ENCODE measurements at places on chromosomes 4 and X.
A peak's percentile ranks its signal among the peaks of the same experiment; 100 is the strongest.

GRCh38 chrX:71919431-71919830, 8.8 kb downstream of the NHSL2 start:
- no peak for DNase-seq

GRCh38 chrX:10930151-10930550, 181.0 kb upstream of the HCCS start:
- DNase-seq = no peak

DNA sequence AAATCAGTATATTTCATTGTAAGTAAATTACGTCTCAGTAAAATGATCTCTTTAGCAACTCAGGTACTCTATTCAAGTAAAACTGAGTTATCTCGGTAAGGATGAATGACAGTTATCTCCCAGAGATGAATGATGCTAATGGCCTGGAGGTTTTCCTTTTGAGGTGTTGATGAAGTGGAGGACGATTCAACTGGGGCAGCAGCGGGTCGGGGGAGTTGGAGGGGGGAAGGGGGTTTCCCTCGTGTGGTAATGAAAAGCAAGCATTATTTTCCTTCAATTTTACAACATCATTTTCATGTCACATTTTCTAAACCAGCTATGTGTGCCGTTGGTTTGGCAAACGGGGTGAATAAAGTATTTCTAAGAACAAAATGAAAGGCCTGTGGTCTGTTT, 92.4 kb upstream of the ATXN3L start:
- no peak for DNase-seq

DNA sequence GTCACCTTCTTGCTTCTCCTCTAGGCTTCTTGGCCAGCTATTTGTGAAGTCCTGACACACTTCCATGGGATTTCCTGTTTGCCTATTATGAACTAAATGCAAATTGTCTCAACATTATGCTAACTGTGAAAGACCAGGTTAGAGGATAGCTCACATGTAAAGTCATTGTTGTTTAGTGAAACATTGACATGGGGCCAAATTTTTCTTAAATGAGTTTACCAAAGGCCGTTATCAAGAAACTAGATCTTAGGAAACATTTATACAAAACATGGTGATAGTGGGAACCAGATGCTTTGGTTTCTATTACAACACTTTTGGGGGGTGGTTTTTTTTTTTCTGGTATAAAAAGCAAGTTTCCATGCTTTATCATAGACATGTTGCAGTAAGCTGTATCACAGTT, 466.8 kb upstream of the FAM241A start:
- no peak for DNase-seq

DNA sequence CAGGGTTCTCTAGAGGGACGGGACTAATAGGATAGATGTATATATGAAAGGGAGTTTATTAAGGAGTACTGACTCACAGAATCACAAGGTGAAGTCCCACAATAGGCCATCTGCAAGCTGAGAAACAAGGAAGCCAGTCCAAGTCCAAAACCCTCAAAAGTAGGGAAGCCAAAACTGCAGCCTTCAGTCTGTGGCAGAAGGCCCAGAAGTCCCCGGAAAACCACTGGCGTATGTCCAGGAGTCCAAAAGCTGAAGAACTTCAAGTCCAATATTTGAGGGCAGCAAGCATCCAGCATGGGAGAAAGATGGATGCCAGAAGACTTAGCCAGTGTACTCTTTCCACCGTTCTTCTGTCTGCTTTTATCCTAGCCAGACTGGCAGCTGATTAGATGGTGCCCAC, 227.2 kb downstream of the KCTD8 start:
- DNase-seq = no peak

DNA sequence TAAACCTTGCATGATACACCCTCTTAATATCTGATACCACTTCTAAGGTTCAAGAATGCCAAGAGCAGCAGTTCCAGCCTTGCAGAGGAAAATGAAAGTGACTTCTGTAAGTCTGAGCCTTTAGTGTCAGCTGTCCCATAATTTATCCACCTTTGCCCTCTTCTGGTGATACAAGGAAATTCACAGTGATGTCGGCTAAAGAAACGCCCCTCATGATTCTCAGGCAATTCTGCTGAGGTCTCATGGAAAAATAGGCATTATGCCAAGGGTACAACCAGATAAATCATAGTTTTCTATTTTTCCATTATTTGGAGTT, 172.2 kb upstream of the CXCL13 start:
- DNase-seq = peak; percentile 12

DNA sequence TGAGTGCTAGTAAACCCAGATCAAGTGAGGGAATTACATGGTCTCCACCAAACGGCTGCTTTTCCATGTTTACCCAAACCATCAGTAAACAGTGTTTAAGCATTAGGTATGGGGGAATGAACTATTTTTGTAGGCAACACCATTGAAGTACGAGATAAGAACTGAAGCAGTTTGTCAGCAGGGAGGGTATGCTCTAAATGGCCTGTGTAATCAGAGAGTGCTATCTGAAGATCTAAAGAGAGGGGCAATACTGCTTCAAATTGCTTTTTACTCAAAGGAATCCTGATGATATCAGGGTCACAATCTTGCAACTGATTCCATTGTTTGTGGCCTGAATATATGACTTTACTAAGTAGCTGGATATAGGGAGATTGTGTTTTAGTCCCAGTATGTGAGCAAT, 10.4 kb upstream of the SPIN4 start:
- DNase-seq = no peak

GRCh38 chr4:131499141-131499873, 1649.8 kb upstream of the PCDH10 start:
- no peak for DNase-seq

GRCh38 chr4:118224243-118224829, 128.5 kb downstream of the PRSS12 start:
- no peak for DNase-seq

- no peak for DNase-seq
Observed at GRCh38 chrX:111181951-111182350, 86.0 kb downstream of the PAK3 start.

- DNase-seq = no peak
Observed at GRCh38 chr4:144705601-144706590, 59.9 kb downstream of the HHIP start.

DNA sequence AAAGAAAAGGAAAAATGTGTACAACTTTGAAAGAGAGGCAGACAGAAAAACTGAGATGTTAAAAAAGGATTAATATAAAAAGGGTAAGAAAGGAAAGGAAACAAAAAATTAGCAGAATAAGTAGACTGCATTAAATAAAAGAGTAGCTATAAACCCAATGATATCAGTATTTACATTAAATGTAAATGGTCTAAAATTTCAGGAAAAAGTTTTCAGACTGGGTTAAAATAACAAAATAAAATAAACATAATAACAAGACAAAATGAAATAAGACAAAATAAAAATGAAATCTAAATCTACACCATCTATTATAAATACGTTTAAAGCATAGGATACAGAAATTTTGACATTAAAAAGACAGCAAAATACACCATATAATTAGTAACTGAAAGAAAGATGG, 199.0 kb downstream of the HTR2C start:
- DNase-seq = no peak

- no peak for DNase-seq
Observed at GRCh38 chrX:95350774-95351488, 1333.7 kb upstream of the DIAPH2 start.

GRCh38 chr4:168664242-168664891, 167.5 kb downstream of the PALLD start:
- no peak for DNase-seq

DNA sequence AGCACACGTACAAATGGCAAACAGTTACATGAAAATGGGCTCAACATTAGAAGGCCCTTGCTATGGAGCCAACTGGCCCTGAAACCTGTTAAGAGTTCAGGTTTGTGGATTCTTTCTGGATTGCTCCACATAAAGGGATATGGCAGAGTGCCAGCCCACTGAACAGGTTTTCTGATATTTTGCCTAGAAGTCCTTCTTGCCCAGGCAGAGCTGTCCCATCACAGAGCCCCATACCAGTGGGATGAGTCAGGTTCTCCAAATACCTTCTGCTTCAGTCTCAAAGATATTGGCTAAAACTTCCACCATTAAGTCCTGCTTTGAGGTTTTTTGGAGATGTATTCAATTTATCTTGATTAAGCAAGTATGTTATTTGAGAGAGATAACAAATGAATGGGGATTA, 146.8 kb upstream of the IL1RAPL2 start:
- no peak for DNase-seq

- no peak for DNase-seq
Observed at GRCh38 chrX:16664626-16665025, 14.7 kb downstream of the S100G start.

DNA sequence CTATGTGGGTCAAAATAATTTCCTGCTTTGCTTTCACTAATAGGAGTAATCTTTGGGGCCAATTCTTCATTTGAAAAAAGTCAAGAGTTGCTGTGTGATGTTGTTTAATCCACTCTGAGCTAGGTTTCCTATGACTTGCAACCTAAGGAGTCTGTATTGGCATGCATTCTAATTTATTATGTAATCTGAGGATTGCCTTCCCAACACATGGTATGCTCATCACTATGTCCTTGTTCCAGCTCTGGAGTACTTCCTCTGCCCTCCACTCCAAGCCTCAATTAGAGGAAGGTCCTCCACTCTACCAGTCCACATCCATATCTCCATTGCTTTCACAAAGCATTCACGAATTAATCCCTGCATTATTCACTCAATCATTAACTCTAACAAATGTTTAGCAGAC, 56.1 kb downstream of the PPP3CA start:
- no peak for DNase-seq

DNA sequence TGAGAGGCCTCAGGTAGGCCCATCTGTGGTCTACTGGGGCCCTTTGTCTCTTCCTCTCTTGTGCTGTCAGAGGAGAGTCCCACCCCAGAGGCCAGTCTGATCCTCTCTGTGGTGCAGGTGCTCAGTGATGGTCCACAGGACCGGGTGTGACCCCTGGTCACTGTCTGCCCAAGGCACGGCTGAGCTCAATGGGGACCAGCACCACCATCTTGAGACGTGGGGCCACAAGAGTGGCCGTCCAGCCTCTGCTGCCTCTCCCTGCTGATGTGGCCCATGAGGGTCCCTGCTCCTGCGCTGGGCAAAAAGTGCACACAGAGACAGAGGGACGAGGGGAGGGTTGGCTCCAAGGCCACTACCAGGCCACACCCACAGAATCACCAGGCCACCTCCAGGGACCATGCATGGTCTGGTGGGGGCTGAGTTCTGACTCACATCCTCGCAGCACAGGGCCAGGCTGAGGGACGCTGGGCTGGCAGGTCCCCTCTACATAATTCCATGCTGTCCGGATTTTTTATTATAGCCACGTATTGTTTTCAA, 88.3 kb downstream of the FAM53A start:
- no peak for DNase-seq

DNA sequence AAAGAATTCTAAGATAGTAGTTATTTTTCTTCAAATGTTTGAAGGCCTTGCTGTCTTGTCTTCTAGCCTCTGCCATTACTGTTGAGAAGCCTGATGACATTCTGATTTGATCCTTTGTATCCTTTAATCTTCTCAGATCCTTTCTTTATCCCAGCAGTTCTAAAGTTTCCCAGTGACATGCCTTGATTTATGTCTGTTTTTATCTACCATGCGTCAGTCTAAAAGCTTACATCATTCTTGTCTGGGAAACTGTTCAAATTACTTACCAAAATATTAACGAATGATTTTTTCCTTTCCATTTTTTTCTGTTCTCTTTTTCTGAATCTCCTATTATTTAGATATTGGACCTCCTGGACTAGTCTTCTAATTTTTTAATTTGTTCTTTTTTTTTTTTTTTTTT, 78.3 kb upstream of the HELT start:
- DNase-seq = no peak
